ENCODE measurements at places on chromosomes 12 and 14.

DNA sequence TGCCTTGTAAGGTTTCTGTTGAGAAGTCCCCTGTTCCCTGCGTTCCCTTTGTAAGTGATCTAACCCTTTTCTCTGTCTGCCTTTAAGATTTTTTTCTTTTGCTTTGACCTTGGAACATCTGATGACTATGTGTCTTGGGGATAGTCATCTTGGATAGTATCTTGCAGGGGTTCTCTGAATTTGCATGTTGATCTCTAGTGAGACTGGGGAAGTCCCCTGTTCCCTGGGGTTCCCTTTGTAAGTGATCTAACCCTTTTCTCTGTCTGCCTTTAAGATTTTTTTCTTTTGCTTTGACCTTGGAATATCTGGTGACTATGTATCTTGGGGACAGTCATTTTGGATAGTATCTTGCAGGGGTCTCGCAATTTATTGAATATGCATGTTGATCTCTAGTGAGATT is 38.2 kb upstream of the TMX1 start:
- DNase-seq: no peak

GRCh38 chr14:76256545-76256944 is 104.8 kb downstream of the GPATCH2L start:
- DNase-seq: no peak

GRCh38 chr14:81341781-81342180 is 58.3 kb downstream of the STON2 start:
- DNase-seq: no peak

DNA sequence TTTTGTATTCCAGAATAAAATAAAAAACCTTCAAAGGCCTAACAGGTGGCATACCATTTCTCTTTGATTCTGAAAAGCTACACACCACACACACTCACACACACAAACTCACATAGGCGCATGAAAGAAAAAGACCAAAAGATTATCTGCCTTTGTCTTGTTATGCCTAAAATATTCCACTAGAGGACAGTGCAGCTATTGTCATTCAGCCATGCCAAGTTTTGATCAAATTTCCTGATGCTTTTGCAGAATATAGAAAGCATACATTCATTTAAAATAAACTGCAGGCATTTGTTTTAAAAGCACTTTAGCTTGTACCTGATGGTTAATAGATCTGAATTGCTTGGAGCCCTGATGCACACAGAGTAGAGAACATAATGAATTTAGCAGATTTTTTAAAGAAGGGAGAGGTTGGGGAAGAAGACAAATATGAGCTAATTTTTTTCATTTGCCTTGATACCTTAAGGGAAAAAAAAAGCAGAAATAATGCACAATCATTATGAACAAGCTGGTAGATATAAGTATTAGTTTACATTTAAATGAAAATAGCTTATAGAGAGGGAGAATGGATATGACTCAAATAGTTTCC is 1766.9 kb upstream of the SEL1L start:
- DNase-seq: no peak
